ENCODE measurements at places on chromosomes 13 and 19.

GRCh38 chr19:47890865-47891621, 4.9 kb upstream of the SULT2A1 start:
- no peak for DNase-seq

GRCh38 chr19:18851673-18852325, 20.0 kb downstream of the UPF1 start:
- no peak for DNase-seq

- DNase-seq, result peak; percentile 85
Observed at GRCh38 chr13:112545856-112546255, 42.1 kb downstream of the TUBGCP3 start.

- DNase-seq, result peak; percentile 82
Observed at GRCh38 chr19:44648631-44649251, 5.0 kb downstream of the PVR start.

DNA sequence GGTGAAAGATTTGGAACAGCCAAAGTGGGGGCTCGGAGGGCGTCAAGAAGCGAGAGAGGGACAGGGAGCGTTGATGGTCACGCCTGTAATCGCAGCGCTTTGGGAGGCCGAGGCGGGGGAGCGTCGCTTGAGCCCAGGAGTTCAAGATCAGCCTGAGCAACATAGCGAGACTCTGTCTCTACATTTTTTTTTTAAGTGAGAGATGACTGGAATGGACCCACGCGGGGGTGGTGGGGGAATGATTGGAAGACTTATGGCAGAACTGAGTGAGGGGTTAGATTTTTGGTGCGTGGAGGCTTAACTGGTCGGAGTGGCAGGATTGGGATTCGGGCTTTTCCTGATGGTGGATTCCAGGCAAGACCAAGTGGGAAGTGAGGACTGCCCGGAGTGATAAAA, 725 bp downstream of the PSMD8 start:
- no peak for DNase-seq

DNA sequence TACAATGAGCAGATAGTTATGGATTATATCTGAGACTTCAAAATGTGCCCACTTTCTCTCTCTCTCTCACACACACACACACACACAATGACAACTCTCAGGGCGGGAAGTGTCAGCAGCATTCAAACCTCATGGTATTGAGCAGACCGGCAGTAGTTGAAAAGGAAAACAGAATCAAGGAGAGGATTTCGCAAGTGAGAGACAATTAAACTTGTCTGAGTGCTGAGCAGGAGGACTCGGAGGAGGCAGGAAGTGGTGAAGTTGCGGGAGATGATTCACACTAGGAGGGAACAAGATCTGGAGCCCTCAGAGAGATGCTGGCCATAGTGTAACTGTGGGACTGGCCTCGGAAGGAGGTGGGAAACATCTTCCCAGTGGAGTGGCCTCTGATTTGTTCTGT, 353.1 kb downstream of the EFNB2 start:
- DNase-seq, result peak; percentile 86

DNA sequence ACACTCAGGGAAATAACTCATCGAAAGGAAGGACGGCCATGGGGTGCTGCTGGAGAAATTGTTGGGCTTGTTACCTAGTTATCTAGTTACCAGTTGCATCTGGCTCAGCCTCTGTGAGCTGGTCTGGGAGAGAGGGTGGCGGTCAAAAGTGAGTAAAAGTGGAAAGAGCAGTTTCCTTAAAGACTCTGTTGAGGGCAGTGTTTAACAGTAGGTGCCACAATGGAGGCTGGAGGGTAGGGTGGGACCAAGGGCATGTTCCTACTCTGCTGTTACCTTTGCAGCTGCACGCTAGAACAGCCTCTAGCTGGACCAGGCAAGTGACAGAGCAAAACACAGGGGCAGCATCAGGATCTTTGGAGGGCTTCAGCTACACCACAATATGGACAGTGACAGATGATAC, 228.8 kb upstream of the STARD13 start:
- no peak for DNase-seq

- no peak for DNase-seq
Observed at GRCh38 chr19:43634872-43635560, 4.6 kb downstream of the CADM4 start.

- DNase-seq, result peak; percentile 61
Observed at GRCh38 chr19:48868114-48868886, at the start of gene PLEKHA4. PLEKHA4 (minus strand) TSS chr19:48868617; CDS start chr19:48867620, 997 bp downstream.

GRCh38 chr13:113474179-113474578, 16.3 kb downstream of the DCUN1D2 start:
- DNase-seq, result peak; percentile 86

GRCh38 chr19:47697863-47698609, 15.2 kb upstream of the EHD2 start:
- DNase-seq, result peak; percentile 66

DNA sequence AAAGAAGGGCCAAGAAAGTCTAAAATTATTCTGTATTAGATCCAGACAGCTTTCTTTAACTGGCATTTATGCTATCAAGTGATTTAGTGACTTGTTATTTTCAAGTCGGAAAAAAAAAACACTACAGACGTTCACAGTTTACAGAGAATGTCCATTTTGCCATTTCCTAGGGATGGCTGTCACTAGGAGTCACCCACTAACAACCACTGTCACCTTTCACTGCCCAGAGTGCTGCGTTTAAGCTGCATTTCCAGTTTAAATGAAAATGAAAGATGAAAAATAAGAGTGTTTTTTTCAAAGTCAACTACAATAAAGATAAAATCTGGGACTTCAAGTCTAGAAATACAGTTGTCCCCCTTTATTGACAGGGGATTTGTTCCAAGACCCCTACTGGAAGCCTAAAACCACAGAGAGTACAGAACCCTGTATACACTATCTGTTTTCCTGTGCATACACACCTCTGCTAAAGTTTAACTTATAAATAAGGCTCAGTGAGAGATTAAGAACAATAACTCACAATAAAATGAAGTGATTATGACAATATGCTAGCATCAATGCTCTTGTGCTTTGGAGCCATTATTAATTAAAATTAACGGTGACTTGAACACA, 112.5 kb downstream of the SACS start:
- DNase-seq, result no peak

DNA sequence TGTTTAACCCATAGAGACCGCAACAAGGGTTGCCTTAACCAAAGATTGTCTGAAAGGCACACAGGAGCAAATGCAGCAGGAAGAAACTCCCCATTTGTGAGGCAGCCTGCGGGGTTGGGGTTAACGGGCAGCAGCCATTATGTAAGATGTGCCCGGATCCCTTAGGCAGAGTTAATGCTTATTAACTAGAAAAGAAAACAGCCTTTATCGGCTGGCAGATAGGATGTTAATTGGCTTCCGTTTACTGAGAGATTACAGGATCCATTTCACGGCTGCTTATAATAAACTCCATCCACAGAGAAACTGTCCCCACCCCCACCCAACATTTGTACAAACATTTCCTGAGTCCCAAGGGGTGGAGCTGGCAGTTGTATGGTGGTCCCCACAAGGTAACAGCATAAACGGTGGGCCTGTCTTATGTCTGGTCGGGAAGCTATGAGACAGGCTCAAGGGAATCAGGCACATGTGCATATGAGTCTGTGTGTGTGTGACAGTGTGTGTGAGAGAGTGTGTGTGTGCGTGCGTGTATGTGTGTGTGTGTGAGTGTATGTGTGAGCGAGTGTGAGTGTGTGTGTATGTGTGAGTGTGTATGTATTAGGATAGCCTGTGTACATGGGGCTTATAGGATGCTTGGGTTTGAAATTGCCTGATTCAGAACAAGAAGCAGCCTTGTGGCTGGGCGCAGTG, 10.5 kb downstream of the SLC25A42 start:
- DNase-seq, result no peak

DNA sequence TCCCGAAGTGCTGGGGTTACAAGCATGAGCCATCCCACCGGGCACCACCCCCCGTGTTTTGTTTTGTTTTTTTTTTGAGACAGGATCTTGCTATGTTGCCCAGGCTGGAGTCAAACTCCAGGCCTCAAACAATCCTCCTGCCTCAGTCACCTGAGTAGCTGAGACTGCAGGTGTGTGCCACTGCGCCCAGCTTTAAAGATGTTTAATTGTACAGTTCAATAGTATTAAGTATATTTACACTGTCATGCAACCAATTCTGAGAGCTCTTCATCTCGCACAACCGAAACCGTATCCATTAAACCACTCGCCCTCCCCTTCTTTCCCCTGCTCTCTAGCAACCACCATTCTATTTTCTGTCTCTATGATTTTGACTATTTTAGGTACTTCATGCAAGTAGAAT, 15.6 kb downstream of the NUCB1 start:
- DNase-seq, result no peak

DNA sequence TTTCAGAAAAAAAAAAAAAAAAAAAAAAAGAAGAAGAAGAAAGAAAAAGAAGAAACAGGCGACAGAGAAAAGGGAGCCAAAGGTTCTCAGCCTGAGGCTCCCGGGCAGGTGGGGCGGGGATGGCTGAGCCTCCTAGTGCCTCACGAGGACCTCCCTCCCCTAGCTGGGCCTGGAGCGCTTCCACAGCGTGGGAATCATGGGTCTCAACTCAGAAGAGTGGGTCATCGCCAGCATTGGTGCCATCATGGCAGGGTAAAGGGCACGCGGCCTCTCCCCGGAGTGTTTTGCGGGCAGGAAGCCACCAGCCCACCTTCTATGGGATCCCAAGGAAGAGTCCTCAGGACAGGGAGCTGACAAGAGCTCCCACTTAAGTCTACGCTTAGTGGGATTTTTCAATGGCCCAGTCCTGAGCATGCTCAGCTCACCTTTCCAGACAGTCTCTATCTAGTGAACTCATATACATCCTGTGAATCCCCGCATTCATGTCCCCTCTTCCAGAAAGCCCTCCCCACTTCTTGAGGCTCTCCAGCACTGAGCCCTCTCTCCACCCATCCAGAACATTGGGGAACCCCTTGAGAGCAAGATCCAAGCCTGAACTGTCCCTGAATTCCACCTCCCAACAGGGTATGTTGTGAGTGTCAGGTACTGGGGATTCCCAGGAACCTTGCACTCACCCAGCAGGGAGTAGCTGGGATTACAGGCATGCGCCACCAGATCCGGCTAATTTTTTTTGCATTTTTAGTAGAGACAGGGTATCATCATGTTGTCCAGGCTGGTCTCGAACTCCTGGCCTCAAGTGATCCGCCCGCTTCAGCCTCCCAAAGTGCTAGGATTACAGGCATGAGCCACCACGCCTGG, 69.6 kb downstream of the ACSBG2 start:
- no peak for DNase-seq

DNA sequence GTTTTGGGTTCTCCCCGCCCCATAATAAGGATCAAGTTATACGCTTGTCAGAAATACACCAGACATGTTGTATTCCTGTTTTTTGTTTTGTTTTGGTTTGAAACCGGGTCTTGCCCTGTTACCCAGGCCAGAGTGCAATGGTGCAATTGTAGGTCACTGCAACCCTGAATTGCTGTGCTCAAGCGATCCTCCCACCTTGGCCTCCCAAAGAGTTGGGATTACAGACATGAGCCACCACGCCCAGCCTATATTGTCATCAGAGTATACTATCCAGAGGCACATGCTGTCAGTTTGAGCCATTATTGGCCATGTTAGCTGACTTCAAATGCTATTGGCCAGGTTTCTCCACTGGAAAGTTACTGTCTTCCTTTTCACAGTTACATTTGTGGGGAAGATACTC, 9.8 kb downstream of the SAFB start:
- DNase-seq, result no peak

- no peak for DNase-seq
Observed at GRCh38 chr19:39524495-39524894, 8.2 kb downstream of the EID2B start.

GRCh38 chr19:55118401-55118991, 1.1 kb upstream of the PPP1R12C start:
- peak; percentile 54 for DNase-seq

DNA sequence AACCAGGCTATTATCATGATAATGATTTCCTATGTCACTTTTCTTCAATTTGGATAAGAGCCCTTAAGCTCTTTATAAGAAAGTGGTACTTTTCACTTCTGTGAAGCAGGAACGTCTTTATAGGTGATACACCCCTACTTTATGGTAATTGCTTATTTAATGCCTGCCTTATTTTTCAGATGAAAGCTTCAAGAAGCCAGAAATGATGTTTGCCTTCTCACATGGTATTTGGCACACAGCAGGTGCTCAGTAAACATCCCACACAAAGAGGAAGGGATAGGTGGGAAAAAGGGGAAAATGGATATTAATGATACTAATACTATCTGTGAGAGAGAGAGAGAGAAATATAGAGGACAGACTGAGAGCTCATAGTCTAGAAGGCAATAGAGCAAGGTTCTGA, 29.0 kb upstream of the WASF3 start:
- DNase-seq, result no peak

- no peak for DNase-seq
Observed at GRCh38 chr19:32526895-32527294, 54.1 kb upstream of the PDCD5 start.

- DNase-seq, result no peak
Observed at GRCh38 chr19:4360641-4361151, 17.3 kb downstream of the MPND start.

- no peak for DNase-seq
Observed at GRCh38 chr13:30362869-30363268, 55.5 kb upstream of the KATNAL1 start.

- peak; percentile 90 for DNase-seq
Observed at GRCh38 chr19:27972291-27973040, 1240.5 kb downstream of the UQCRFS1 start.

DNA sequence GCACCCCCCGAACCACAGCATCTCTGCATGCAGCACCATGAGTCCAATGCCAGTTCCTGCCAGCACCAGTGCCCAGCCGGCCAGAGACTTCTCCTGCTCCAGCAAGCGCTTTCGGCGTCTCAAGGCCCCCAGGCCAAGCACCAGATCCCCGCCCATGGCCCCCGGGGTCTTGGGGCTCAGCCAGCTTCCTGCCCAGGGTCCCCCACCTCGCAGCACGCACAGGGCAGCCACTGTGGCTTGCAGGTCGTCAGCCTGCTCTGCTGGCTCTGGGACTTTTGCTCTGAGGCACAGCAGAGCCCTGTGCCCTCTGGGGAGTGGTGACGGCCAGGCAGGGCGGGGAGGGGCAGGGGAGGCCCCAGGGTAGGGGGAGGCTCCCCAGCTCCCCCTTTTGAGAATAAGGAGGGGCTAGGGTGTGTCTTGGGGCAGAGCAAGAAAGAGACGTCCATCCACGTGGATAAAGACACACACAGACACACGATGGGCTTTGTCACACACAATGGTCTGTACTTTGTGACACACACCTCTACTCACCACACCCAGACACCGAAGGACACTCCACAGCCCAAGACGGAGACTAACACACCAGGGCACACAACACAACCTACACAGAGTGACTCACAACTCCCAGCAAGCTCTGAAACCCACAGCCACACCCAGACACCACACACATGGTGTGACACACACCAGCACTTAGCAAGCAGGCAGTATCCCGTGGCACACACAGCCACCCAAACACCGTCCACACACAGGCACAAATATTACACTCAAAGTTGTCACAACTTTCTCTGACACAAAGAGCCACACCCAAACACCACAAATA, at the start of gene KCNN4:
Gene KCNN4, minus strand, starts transcription at position 268 of the 820 bp plus-strand sequence. Its CDS starts 112 bp downstream, at position 156.
- peak; percentile 54 for DNase-seq

Data from fibroblast of lung (primary cell).